CD4-positive, alpha-beta T cell treated with Interleukin-15 for 4 hours (primary cell): ENCODE measurements at places on chromosomes 16 and 17.

- DNase-seq: no peak
These were observed 14.3 kb downstream of the DYNLL2 start for GRCh38 chr17:58097384-58098088.

DNA sequence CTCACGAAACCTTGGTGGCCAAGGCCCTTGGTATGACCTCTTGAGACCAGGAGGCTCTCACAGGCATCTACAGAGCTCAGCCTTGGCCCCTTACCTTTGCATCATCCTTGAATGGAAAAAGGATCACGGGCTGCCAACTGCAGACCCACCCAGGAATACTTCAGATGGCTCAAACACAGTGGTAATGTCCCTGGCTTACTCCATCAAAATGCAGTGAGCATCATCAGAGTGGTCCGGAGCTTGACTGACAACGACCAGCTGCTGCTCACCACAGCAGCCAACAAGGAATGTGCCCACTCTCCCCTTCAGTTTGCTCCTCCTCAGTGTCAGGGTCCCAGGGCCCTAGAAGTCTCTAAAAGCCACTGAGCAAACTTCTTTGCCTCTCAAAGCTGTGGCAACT lies 17.6 kb upstream of the MYH3 start:
- DNase-seq: no peak

- DNase-seq: no peak
These were observed 151.3 kb upstream of the CNTNAP4 start for GRCh38 chr16:76125871-76126270.

DNA sequence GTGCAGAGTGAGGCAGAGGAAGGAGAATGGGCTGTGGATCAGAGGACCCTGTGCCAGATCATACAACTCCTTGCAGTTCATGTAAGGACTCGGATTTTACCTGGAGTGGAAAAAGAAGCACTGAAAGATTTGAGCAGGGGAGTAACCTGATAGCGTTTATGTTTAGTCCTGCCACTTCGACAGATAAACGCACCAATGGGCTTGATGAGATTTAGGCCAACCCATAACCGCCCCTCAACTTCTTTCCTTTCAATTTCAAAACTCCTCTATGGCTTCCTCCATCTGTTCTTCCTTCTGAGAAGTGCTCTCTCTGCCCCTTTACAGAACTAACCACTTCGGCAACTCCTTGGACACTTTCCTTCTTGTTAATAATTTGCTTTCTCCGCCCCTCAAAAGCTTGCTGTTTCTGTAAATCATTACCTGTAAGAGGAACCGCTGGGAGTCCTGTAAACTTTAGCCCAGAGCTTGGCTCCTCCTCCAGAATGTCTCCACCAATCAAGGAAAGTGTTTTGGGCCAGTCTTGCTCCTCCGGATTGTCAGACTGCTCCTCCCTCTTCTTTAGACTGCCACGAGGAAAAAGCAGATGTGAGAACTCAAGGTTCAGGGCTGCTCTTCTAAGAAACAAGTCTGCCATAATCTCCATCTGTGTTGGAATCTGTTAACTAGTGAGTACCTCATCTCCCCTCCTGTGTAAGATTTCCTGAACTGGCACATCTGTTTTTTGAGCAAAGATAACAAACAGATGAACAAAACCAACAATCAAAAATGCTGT lies at the start of gene ACSM3:
Gene ACSM3, plus strand, starts transcription at position 554 of the 772 bp plus-strand sequence. CDS start 6,021 bp downstream, outside the sequence.
- DNase-seq: peak; percentile 83

DNA sequence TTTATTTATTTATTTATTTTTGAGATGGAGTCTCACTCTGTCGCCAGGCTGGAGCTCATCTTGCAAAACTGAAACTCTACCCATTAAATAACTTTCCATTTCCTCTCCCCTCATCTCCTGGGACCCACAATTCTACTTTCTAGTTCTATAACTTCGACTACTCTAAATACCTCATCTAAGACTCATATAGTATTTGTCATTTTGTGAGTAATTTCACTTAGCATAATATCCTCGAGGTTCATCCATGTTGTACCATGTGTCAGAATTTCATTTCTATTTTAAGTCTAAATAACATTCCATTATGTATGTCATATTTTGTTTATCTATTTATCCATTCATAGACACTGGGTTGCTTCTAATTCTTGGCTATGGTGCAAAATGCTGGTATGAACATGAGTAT lies 5.1 kb upstream of the NT5M start:
- no peak for DNase-seq

DNA sequence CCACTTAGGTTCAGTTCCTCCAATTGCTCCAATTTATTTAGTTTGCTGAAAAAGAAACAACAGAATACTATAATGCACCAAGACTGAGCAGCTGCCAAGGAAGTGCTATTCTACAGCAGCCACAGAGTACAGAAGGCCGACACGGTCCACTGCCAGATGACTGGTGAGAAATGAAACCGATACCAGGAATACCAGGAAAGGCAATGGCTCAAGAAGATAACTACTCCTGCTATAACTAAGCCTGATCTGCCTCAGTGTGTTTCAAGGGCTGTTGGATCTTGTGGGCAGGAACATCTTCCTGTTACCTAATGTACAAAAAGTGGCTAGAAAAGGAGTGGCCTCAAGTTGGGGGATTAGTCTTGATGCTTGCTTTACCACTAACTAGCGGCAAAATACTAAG lies 32.8 kb downstream of the MARVELD3 start:
- no peak for DNase-seq

DNA sequence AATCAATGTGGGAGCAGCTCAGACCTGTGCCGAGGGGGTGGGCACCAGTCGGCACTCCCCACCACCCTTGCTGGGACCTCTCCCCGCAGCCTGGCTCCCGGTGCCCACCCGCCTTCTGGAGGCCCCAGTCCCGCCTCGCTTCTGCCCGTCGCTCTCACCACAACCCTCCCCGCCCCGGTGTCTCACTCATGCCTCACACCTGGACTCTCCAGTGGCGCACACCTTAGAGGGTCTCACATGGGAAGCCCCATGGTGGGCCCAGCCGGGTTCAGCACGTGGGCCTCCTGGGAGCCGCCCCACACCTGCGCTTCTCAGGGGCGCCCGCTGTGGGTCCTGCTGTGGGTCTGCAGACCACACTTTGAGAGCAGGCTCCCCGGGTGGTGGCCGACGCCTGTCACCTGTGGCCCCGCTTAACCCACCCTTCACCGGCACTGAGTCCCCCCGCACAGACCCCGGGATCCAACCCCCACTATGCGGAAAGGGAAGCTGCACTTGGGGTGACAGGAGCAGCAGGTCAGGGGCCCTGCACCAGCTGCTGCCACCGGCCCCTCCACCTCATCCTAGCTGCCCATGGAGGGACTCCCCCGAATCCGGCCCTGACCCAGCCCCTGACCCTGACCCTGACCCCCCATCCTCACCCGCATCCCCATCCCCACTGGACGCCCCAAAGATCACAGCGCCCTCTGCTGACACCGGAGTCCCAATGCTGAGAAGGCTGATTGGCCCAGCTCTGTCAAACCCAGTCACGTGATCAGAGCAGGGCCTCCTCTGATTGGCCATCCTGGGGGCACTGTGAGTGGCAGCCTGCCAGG lies 27.4 kb upstream of the SLC38A10 start:
- DNase-seq: peak; percentile 25

- no peak for DNase-seq
These were observed 136.9 kb upstream of the DYNLRB2 start for GRCh38 chr16:80403894-80404293.

- no peak for DNase-seq
These were observed 210.2 kb downstream of the PARN start for GRCh38 chr16:14419817-14420216.

GRCh38 chr17:48513097-48513496 lies 17.7 kb downstream of the HOXB1 start:
- peak; percentile 40 for DNase-seq

GRCh38 chr16:3998793-3999478 lies 117.3 kb downstream of the ADCY9 start:
- no peak for DNase-seq

- no peak for DNase-seq
These were observed 8.5 kb downstream of the CSF3 start for GRCh38 chr17:40023590-40024292.

DNA sequence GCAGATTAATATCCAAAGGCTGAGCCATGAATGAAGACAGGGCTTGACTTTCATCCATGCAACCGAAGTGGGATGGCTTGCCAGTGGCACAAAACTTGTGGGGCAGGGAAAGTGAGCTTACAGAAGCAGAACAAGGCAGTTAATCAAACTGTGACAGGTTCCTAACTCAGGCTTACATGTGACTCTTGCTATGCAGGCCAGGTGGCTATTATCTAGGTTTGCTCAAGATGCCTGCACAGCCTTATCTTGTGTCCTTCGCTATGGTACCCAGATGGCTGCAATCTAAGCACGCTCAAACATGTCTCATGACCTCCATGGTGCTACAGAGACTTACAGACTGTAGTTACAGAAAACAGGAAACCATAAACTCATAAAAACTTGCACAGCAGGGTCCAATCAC lies 8.6 kb upstream of the DNAH9 start:
- no peak for DNase-seq

- DNase-seq: no peak
These were observed 235.6 kb upstream of the GSE1 start for GRCh38 chr16:85377388-85378144.

- DNase-seq: no peak
These were observed 841 bp upstream of the RAB5C start for GRCh38 chr17:42155614-42156045.

DNA sequence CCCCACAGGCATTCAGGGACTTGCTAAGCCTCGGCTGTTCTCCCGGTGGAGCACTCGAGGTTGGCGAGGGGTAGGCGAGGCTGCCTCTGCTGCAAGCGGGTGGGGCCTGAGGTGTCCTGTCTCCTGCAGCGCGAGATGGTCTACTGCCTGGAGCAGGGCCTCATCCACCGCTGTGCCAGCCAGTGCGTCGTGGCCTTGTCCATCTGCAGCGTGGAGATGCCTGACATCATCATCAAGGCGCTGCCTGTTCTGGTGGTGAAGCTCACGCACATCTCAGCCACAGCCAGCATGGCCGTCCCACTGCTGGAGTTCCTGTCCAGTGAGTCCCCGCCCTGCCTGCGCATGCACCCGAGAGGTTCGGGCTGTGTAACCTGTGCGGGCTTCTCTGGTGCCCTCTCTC lies 26.3 kb downstream of the TSC2 start:
- DNase-seq: no peak

- DNase-seq: no peak
These were observed 1.1 kb upstream of the CAPN15 start for GRCh38 chr16:526181-527014.

- DNase-seq: no peak
These were observed 34.0 kb upstream of the PRKCA start for GRCh38 chr17:66268247-66268927.

GRCh38 chr16:49936791-49937190 lies 80.9 kb upstream of the ZNF423 start:
- no peak for DNase-seq

DNA sequence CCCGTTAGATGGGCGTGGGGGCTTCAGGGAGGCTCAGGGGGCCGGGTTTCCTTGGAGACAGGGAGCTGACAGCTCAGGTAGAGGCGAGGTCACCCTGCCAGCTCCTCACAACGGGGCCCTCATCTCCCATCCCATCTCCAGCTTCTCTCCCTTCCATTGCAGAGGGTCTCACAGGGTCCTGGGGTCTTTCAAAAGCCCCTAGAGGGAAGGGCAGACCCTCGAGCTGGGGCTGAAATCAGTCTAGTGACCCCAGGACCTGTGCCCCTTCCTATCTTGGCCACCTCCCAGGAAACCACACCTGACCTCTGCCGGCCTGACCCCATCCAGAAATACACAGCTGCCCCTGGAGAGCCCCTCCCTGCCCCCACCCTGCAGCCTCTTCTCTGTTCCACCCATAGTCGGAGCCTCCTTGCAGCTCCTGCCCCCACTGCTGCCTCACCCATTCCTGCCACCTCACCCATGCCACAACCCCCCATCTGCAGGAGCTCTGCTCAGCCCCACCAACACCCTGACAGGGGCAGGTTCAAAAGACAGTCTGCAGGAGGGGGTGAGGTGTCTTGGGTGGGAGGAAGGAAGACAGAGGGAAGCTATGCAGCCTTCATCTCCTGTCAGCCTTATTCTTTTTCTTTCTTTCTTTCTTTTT lies 23.4 kb downstream of the PIK3R5 start:
- peak; percentile 67 for DNase-seq

- no peak for DNase-seq
These were observed 3.0 kb downstream of the MT2A start for GRCh38 chr16:56611281-56611833.

- no peak for DNase-seq
These were observed 10.2 kb upstream of the ASIC2 start for GRCh38 chr17:33303254-33303653.

DNA sequence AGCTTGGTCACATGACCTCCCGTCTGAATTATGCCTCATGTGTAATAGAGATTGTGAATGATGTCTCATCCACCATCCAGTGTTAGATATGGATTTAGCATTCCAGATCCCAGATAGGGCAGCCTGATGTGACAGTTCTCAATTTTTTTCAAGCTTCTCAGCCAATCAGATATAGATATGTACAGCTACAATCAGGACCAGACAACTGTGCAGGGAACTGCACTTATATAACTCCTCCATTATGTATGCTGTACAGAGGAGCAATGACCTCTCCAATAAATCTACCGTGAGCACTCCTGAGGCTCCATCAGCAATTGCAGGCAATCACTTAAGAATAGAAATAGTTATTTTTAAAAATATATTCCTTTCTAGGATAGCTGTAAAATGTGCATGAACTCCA lies 722.8 kb upstream of the SOX9 start:
- no peak for DNase-seq

DNA sequence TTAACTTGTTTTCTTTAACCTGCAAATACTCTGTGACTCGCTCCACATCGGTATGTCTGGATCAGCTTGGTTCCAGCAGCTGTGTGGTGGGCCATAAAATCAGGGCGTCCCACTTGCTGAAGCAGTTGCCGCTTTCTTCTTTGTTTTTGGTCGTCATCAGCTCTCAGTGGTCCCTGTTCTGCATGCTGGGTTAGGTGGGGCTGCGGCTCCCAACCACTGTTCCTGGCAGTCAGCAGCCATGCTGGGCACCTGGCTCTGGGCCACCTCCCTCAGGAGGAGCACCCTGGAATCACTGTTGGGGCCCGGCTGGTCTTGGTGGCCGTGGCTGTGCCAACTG lies 23.0 kb downstream of the MGRN1 start:
- DNase-seq: no peak

- no peak for DNase-seq
These were observed 309.0 kb downstream of the CDH13 start for GRCh38 chr16:82935766-82936165.

DNA sequence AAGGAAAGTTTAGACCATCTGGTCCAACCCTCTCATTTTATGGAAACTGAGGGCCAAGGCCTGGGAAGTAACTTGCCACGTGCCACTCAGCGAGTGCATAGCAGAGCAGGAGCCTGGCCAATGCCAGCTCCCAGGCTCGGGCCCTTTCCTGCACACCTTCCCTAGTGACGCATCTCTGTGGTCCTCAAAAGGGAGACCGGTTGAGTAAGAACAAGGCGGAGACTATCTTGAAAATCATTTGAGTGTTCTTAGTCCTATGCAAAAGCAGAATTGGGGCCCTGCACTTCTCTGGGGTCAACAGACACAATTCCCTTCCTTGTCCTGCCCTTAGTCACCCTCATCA lies 2.8 kb downstream of the CCL4 start:
- no peak for DNase-seq
